NCI-H1694 (cell line): ENCODE measurements at places on chromosomes 6 and 20.

DNA sequence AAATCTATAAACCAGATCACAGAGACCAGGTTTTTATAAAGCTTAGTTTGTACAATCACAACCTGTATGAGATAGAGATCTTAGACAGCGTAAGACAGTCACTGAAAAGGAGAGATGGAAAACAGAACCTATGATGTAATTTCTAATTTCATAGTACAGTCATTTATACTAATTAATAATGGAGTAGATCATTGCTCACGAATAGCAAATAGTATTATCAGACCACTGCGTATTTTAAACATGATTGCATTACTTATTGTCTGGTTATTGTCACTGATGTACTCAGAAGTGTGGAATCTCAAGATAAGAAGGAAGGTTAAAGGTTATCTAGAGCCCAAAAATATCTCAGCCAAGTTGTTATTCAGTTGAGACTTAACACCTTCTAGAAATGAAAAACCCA, 115.6 kb downstream of the KHDC1L start:
- no peak for DNase-seq

DNA sequence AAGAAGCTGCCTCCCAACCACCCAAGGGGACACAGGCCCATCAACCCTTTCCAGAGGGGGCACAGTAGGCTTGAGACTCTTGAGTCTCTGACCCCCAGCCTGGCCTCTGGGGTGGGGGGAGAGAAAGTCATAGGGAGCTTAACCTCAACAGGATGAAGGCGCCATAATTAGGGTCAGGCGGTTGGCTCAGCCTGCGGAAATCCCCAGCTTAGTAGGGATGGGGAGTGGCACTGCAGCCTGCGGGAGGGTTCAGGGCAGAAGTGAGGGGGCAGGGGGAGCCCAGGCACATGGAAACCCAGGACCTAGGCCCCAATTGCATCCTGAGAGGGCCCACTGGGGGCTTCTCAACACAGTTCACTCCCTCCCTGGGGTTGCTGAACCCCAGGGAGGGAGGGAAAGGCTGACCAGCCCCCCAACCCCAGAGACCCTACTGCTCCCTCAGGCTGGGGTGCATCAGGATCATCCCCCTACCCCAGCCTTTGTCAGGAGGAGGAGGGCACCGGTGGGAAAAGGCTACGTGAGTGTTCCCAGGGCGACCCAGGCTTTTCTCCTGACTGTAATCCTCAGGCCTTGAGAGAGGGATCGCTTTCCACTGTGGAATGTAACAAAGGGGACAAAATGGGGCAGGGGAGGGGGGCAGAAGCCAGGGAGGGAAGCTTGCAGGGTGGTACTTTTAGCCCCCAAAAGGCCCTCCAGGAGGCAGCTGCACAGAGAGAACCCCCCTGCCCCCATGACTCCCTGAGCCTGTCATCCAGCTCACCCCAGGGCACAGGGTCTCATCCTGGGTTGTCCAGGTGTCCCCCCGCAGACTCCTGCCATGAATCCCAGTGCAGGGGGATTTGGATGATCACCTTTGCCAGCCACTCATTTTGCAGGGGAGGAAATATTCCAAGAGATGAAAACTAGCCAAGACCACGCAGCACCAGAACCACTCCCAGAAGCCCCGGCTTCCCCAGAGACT, 46.4 kb downstream of the MRPL14 start:
- DNase-seq = no peak

GRCh38 chr20:58102744-58103516, 125.5 kb downstream of the ANKRD60 start:
- no peak for DNase-seq

- no peak for DNase-seq
These were observed 50.1 kb upstream of the ASF1A start for GRCh38 chr6:118843685-118844390.

DNA sequence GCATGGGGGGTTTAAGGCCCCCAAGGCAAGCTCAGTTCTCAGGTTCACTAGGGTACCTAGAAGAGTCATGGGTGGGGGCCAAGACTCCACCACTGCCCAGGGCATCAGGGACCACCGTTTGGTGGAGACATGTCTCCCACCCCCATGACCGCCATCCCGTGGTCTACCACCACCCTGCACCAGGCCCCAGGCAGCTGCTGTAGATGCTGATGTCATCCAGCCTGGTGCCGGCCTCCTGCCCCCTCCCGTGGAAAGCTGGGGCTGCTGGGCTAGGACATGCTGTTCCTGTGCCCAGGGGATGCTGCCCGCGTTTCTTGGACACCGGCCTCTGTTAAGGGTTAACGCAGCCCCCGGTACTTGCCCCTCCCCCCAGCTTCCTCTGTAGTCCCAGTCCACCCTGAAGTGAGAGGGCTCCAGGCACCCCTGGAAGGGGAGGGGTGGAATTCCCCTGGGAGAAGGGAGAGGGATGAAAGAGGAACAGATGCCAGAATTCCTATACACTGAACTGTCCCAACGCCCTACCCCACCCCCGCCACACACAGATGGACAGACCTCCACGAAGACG, 587 bp downstream of the IP6K3 start:
- no peak for DNase-seq

- no peak for DNase-seq
These were observed 371.4 kb downstream of the HDGFL1 start for GRCh38 chr6:22940581-22941290.

DNA sequence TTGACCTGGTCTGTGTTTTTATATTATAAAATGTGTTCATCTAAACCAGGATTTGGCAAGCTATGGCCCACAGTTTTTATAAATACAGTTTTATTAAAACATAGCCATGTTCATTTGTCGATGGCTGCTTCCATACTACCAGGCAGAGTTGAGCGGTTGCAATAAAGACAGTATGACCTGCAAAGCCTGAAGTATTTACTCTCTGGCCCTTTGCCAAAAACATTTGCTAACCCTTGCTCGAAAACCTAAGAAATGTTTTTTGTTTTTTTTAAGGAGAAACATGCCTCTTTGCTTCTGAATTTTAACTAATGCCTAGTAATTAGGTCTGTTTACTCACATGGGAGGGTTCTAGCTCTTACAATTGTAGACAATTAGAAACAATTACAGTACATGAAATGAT, 67.4 kb upstream of the SMIM28 start:
- DNase-seq = no peak

DNA sequence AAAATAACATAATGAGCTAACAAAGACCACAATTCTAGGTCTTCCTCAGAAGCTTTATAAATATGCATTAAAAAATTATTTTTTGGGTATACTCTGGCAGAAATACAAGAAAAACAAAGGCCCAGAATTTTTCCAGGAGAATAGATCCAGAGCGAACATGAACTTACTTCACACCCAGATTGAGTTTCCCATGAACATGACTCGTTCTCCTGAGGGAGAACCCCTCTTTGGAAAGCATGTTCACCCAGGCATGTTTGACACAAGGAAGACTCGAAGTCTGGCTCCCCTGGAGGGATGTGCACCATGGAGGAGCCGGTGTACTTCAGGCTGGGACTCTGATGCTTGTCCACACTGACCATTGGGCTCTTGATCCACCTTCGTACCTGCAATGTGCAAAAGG, 56.1 kb downstream of the SGK1 start:
- DNase-seq = no peak

GRCh38 chr6:104218116-104218515, 641.6 kb downstream of the HACE1 start:
- no peak for DNase-seq

DNA sequence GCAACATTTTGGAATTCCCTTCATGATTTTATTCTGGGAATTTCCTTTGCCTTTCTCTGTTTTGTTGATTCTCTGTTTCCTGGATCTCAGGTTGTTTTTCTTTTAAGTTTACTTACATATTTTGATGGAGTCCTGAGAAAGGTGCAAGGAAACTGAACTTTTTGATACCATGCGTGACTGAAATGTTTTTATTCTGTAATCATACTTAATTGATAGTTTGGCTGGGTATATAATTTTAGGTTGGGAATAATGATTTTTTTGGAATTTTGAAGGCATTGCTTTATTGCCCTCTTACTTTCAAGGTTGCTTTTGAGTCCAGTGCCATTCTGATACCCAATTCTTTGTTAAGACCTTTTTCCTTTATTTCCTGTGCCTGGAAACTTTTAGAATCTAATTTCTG, 45.2 kb downstream of the LRRC1 start:
- DNase-seq = no peak

- no peak for DNase-seq
These were observed 2.1 kb upstream of the MUC22 start for GRCh38 chr6:31008165-31008564.

DNA sequence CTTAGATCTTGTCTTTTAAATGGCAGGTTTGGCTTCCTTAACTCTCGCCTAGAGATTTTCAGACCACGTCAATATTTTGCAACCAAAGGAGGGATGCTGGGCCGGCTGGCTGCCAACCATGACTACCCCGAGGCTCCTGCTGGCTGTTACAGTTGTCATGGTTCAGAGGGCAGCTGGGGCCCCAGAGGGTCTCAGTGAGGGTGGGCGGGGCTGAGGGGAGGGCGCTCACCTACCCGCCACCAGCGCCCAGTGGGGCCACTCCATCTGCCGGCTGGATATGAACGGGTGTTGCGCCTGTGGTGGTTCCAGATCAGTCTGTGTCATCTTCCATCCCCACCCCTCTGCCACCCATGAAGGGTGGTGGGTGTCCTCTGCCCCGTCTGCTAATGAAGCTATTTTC, 12.3 kb downstream of the GPR31 start:
- no peak for DNase-seq

GRCh38 chr20:36465109-36466080, 75.9 kb upstream of the MYL9 start:
- DNase-seq = no peak

DNA sequence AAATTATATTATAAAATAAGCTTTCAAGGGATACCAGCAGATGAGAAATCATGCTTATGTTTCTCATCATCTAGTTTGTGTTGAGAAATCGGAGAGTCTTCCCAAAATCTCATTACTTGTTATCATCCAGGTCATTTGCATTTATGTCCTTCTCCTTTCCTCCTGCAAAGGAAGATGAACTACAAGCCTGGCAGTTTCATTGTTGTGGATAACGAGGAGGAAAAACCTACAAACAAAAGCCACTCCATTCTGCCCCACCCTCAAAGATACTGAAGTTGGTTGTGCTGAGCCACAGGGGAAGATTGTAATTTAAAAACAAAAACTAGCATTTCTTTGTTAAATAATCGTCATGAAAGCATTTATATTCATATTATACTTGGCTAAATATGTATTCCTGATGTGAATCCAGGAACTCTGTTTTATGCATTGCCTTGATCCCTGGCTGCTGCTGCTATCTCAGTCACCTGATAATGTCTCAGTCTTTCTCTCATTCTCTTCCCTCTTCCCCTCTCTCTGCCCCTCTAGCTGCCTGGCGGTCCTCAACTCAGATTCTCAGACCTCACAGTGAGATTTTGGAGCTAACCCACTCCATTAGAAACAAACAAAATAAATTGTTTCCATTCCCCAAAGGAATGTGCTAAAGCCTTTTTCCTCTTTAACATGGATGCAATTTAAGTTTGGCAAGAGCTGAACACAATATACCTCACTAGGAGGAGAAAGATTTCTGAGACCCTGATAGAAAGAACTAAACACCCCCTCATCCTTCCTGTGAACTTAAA, 185.3 kb downstream of the ADAT2 start:
- DNase-seq = no peak

DNA sequence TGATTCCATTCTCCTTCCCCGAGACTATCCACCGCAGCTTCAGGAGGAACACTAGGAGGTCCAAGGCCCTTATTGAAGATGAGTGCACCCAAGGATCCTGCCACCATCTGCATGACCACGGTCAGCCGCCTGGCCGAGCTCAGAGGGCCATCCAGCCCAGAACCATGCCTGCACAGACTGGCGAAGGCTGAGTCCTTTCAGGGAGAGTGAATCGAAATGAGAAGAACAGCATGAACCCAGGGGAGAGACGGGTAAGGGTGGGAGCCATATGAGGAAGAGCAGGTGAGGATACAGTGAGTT, 26.3 kb downstream of the SERPINB6 start:
- no peak for DNase-seq

- DNase-seq = no peak
These were observed 514 bp downstream of the DEFB129 start for GRCh38 chr20:227439-228105.

GRCh38 chr20:17759449-17759848, 59.7 kb downstream of the BANF2 start:
- no peak for DNase-seq

- DNase-seq = no peak
These were observed 547.5 kb upstream of the ADGRB3 start for GRCh38 chr6:68087399-68088133.

GRCh38 chr6:158646023-158646910, 1.7 kb upstream of the DYNLT1 start:
- no peak for DNase-seq
